ENCODE measurements at places on chromosomes 1 and 21. TPM values are rescaled to one million over a fixed set of nuclear protein-coding genes. Genes with fewer than 3 reads are reported as not detected.

The OR2T34 gene
- polyA plus RNA-seq = not detected

The IGFN1 gene
- not detected for polyA plus RNA-seq

The MPC2 gene
- polyA plus RNA-seq = 12.1 TPM

The HNRNPCL2 gene
- polyA plus RNA-seq = not detected

The AGBL4 gene
- not detected for polyA plus RNA-seq

The ARHGEF10L gene
- polyA plus RNA-seq = 3.3 TPM
